Hematopoietic multipotent progenitor cell treated with erythropoietin and hydrocortisone succinate and interleukin-3 and kit ligand, for 15 days (in vitro differentiated cells): ENCODE measurements at places on chromosomes 1 and 21.
A peak's percentile ranks its signal among the peaks of the same experiment; 100 is the strongest.

DNA sequence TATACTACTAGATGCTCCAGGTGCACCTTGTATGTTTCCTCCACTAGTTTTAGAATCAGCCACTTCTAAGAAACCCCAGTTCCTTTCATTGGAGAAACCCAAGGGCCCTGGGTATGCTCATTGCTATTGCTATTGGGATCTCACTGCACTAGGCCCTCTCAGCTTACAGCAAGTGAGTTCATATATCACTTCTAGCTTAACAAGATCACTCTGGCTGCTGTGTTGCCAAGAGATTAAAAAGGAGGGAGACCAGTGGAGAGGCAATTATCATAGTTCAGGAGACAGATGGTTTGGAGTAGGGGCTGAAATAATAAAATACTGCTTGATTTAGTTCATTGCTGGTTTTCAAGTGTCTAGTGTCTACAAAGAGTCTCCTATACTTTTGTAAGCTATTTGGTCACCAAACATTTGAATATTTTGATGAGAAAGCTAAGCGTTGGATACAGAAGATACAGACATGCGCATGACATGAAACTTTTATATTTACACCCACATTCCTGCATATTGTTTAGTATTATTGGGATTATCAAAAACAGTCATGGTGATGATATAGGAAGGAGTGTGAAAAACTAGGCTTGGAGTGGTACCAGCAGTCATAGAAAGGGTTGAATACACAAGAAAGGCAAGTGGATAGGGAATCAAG lies 671.9 kb downstream of the ADGRL2 start:
- DNase-seq: no peak

DNA sequence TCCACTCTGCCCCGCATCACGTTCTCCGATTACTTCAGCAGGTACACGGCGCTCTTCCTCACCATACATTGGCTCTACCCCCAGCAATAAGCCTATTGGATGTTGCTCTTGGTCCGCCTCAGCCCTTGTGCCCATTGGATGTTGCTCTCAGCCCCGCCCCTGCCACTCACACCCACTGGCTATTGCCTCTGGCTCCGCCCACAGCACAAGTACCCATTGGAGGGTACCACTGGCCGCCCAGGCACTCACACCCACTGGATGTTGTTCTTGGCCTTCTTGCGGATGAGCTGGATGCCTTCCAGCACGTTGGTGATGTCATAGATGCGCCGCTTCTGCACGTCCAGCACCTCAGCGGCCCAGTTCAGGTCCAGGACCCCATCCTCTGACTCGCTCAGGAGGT lies 9.4 kb downstream of the E2F2 start:
- peak; percentile 71 for DNase-seq

DNA sequence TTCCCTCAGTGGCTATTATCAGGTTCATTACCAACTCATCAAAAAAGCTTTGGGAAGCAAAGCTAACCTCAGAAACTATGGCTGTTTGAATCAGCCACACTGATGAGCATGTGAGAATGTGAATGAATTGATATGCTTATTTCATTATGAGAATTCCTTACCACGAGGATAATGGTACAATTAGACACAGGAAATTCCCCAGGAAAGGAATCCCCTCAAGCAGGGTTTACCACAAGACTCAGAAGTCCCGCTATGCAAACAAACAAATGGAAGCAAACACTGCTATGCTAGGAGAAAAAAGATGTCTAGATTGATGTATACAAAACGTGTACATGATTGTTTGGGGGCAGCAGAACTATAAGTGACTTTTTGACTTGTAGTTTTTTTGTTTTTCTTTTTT lies 205.0 kb downstream of the HMCN1 start:
- no peak for DNase-seq

DNA sequence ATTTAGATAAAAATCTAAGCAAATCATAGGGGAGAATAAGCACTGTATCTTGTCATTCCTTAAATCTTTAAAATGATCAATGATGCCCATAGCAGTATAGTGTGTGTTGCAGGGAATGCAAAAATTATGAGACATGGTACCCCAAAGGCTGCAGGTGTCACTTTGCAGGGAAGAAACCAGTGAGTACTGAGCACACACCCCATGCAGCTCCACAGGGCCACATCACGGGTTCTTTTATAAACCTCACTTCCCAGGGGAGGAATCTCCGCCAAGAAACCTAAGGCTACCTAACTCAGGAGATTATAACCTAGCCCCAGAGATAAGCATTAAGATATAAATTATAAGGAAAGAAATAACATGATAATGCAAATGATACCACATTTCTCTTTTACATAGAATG lies 115.6 kb downstream of the APP start:
- DNase-seq: no peak

DNA sequence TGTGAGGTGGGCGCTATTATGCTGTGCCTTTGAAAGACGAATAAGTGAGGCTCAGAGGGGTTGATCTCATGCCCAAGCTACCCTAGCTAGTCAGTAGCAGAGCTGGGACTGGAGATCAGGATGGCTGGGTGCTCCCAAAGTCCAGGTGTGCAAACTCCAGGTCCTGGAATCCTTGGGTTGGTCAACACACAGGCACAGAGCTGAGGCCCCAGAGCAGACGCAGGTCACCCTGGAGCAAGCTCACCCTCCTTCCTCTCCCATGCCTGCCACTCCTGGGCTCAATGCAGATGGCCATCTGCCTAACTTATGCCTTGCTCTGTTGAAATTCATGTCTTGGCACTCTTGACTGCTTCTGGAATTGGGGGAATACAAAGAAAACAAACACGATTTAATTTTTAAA lies 587.2 kb downstream of the PTPRU start:
- no peak for DNase-seq

DNA sequence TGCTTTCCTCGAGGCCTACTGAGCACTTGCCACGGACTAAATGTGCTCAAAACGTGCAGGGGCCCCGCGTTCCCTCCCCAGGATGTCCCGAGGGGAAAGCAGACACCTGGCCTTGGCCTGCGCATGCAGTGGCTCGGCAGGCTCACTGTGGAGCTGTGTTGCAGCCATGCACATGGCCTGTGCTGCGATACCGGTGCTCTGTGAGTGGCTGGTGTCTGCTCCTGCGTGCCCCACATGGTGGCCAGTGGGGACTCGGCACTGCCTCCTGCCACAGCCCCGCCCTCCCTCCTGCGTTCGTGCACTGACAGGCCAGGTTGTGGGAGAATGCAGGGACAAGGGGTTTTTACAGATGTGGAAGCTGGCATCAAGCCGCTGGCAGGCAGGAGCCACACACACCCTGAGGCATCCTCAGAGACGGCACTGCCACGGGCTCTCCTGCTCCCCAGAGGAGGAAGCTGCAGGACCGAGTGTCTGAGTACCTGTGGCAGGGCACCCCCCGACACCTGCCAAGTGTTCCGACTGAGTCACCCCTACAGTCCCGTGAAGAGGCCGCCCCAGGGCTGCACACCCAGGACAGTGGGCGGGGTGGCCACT lies 16.9 kb upstream of the PTTG1IP start:
- no peak for DNase-seq

DNA sequence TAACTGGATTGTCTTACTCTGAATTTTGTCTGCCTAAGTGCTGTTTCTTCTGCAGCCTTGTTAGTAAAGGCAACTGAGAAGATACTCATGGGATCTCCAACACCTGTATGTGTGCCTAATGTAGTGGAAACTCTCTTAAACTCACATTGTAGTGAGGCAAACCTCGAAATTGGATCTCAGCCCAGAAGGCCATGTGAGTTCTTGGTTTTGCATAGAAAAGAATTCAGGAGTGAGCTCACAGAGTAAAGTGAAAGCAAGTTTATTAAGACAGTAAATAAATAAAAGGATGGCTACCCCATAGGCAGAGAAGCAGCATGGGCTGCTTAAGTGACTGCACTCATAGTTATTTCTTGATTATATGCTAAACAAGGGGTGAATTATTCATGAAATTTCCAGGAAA lies 1344.7 kb downstream of the NCAM2 start:
- DNase-seq: no peak

DNA sequence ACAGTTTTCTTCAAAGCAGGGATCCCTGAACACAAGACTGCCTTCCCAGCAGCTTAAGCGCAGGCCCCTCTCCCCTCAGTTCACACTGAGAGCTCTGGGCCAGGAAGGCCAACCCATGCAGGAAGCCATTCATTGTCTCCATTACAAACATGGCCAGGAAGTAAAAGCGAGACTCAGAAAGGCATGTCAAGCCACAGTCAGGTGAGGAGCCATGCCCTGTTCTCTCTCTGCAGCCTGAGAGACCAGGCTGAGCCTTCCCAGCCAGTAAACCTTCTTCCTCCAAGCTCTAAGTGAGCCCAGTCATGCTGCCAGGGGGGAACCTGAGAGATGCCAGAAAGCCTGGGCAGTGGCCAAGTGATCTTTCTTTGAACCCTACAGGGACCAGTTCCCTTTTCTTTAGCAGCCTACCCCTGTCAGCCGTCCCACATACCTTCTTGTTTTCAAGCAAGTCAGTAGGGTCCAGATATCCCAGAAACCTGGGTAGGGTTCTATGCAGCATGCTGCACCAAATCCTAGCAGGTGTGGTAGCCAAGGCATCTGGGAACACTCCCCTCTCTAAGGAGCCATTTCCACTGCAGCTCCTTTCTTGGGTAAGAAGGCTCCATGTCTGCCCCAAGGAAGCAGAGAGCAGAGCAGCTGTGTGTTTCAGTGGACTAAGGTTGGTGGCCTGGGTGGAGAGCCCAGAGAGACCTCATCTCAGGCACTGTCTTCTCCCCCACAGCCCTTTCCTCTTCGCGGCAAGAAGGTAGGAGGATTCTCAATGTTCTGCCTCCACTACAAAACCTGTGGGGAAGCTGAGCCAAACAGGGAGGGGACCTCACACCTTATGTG lies 977 bp downstream of the TRAF3IP3 start:
- DNase-seq: no peak

DNA sequence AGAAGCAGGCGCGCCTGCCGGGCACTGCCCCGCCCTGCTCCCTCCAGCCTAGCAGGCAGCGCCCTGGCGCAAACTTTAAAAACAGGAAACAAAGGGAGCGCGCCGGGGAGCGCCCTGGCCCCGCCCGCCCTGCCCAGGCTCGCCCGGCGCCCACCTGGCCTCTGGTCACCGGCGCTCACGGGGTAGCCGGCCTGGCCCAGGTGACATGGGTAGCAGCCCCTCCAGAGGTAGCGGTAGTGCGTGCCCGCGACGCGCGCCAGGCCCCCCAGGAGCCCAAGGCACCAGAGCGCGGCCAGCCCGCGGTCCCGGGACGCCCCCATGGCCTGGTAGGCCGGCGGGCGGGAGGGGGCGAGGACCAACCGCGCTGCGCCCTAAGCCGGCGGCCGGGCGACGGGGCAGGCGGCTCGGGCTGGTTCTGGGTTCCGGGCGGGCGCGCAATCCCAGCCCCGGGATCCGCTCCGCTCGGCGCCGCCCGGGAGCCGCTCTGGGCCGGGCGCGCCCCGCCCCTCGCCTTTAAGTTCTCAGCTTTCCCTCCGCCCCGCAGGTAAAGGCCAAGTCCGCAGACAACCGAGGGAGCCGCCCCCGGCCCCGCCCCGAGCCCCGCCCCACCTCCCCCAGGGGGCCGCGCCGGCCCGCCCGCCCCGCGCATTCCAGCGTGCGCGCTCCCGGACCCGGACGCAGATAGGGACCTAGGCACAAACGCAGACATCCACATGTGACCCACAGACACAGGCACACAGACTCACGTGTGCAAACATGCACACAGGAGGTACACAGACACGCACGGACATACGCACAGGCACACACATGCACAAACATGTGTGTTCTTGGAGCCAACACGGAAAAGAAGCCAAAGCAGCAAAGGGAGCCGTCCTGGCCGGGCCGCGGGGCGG lies 76.7 kb downstream of the ARHGEF16 start:
- no peak for DNase-seq

- no peak for DNase-seq
Observed at GRCh38 chr21:45056917-45057560, 17.3 kb upstream of the ADARB1 start.

GRCh38 chr1:21322681-21323016 lies 32.4 kb upstream of the ECE1 start:
- no peak for DNase-seq

DNA sequence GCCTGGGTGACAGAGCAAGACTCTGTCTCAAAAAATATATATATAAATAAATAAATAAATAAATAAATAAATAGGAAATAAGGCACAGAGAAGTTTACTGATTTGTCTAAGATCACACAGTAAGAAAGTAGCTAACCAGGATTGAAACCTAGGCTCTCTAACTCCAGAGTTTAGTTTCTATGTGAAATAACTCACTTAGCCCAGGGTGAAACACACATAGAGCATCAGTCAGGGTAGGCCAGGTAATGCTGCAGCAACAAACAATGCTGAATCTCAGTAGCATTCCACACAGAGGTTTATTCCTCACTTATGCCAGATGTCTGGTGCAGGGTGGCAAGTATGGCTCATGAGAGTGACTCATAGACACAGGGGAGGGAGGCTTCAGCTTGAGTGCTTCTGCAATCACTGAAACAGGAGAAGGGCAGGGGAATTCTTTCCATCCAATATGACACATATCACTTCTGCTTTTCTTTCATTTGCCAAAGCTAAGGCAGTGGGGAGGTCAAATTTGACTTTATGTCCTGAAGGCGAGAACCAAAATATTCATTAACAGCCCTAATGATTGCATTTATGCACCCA lies 37.1 kb upstream of the KANK4 start:
- DNase-seq: no peak
